ENCODE measurements at places on chromosomes 1 and 21. TPM values are rescaled to one million over a fixed set of nuclear protein-coding genes. Genes with fewer than 3 reads are reported as not detected.

Gene DHRS3
- total RNA-seq: 31.5 TPM

Gene SPRR4
- total RNA-seq: 17.7 TPM

Gene GBP6
- 0.39 TPM for total RNA-seq

Gene PRDM16
- 1.5 TPM for total RNA-seq

Gene EFNA3
- 10.9 TPM for total RNA-seq

Gene ANKRD35
- 12.9 TPM for total RNA-seq

Gene OR2L13
- total RNA-seq: not detected

Gene FLG2
- 139 TPM for total RNA-seq

Gene CFHR4
- not detected for total RNA-seq

Gene STRIP1
- total RNA-seq: 41.3 TPM

Gene MPL
- total RNA-seq: 0.10 TPM

Gene ADAM30
- total RNA-seq: not detected

Gene AKT3
- 26.7 TPM for total RNA-seq

DNA sequence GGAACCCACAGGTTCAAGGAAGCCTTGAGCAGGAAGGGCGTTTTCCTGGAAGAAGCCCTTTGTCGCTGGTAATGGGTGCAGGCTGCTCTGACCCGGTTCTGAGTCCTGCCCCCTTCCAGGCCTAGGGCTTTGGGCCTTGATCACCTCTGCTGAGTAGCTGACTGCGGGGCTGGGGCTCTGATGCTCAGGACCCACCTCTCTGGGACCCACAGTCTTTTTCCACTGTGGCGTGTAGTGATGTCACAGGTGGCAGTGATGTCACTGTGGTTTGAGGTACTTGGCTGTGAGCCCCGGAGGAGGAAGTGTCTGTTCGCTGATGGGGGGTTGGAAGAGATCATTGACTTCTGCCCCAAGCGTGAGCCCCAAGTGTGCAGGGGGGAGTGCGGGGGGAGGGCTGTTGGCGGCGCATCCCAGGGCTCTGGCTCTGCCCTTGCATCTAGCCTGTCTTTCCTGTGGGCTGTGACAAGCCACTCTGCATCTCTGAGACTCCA is 6.9 kb downstream of the TNFRSF1B start:
- DNase-seq: no peak

DNA sequence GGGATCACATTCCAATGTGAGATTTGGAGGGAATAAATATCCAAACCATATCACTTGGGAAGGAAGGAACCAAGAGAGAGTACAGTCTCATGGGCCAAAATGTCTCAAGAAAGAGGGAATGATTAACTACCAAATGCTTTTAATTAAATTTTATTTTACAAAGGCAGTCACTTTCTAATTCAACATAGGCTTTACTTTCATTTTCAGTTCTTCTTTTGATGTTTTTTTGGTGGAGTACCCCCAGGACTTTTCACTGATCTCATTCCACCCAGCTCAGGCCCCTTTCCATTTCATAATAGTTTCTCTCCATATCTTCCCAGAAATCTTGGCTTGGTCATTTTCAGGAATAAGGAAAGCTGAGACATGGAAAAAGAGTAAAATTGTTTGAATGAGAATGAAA is 5.1 kb upstream of the SLAMF7 start:
- DNase-seq: no peak

DNA sequence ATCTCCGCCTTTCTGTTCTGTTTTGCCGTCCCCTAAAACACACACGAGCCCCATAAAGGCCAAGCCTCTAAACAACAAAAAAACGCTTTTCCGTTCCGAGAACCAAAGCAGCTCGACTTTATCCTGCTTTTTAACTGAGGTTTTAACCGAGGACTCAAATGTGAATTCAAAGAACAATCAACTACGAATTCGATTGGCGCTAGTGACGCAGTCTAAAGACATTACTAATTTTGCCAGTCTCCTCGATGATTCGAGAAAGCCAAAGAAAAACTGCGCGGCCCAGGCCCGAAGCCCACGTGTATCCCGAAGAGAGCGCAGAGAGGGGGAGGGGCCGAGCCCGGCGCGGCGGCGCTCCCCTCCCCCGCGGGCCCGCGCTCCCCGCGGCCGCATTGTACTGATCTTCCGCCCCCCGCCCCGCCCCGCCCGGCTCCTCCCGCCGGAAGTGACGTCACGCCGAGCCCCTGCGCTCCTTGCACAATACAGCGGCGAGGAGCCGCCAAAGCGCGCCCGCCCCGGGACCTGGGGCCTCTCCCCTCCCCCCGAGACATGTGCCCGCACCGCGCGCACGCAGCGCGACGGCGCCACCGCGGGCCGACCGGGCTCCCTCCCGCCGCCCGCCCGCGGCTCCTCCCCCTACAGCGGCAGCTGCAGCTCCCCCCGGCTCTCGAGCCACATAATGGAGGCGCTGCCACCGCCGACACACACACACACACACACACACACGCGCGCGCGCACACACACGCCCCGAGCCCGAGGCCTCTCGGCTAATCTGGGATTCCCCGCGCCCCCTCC is 1.4 kb downstream of the HNRNPU start:
- peak; percentile 93 for DNase-seq

GRCh38 chr1:37403166-37403565 is 71.2 kb upstream of the ZC3H12A start:
- DNase-seq: no peak

DNA sequence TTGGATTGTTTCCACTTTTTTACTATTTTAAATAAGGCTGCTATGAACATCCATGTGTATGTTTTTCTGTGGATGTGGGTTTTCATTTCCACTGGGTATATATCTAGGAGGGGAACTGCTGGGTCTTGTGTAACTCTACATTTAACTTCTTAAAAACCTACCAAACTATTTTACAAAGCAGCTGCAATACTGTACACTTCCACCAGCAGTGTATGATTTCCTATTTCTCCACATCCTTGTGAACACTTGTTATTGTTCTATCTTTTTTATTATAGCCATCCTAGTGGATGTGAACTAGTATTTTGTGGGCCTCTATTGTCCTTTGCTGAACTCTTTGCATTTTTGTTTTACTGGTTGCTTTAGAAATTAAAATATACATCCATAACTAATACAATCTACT is 33.4 kb downstream of the DIPK1A start:
- DNase-seq: no peak

DNA sequence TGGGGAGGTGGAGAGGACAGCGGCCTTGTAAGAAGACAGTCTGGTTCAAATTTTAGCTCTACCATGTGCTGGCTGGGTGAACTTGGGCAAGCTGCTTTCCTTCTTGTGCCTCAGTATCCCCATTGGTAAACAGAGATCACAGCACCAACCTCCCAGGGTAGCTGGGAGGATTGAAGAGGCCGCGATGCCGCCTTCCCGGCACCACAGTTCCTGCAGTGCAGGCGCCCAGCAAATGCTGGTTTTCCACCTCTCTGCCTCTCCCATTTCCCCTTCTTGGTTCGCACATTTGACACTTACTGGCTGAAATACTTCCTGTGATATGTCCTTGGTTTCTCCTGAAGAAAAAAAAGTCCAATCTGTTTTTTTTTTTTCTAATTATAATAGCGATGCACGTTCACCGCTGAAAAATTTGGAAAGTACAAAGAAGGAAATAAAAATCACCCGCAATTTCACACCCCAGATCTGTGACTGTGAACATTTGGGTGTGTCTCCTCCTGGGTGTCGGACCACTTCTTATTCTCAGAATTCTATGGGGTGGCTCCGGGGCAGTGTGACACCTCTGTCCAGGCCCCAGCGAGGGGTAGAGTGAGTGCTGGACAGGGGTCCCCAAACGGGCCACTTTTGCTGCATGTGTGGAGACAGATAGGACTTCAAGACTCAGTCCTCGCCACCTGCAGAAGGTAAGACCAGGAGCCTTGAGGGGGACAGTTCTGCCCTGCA is 73.1 kb downstream of the RUNX3 start:
- no peak for DNase-seq

- DNase-seq: no peak
Observed at GRCh38 chr1:172471666-172472065, 27.8 kb upstream of the PIGC start.

GRCh38 chr21:33265664-33266049 is 510 bp upstream of the IL10RB start:
- no peak for DNase-seq

DNA sequence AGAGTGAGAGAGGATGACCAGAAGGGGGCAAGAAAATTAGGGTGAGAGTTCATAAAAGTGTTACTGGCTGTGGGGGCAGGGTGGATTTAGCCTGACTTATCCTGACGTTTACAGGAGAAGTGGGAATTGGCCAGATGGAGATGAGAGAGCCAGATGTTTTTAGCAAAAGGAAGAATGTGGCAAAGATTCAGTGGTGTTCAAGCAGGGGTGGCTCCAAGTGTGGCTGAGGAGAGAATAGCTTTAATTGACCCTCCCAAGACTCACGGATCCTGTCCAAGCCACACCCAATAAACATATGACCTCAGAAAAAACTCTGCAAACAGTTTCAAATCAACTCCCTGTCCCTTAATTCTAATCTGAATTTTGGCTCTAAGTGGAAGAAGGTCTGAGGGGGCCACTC is 35.2 kb upstream of the EDEM3 start:
- no peak for DNase-seq

- no peak for DNase-seq
Observed at GRCh38 chr1:65393347-65393746, 27.1 kb upstream of the LEPR start.

DNA sequence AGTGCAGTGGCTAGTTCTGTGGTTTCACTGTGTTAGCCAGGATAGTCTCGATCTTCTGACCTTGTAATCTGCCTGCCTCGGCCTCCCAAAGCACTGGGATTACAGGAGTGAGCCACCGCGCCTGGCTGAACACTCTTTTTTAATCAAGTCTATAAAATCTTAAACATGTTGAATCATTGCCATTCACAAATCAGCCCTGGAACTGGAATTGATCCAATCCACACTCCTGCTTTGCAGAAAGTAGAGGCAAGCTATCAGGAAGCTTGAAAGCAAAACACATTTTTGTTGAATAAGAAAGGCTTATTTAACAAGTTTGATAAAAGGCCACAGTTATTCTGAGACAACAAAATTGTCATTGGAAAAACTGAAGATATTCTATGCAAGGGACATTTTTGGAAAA is 18.3 kb upstream of the EFHD2 start:
- DNase-seq: no peak

GRCh38 chr1:156414461-156415064 is 45.6 kb downstream of the RHBG start:
- no peak for DNase-seq

- DNase-seq: peak; percentile 71
Observed at GRCh38 chr1:202349206-202349928, 868 bp downstream of the PPP1R12B start.

GRCh38 chr21:30209601-30210000 is 6.3 kb downstream of the CLDN8 start:
- DNase-seq: no peak

DNA sequence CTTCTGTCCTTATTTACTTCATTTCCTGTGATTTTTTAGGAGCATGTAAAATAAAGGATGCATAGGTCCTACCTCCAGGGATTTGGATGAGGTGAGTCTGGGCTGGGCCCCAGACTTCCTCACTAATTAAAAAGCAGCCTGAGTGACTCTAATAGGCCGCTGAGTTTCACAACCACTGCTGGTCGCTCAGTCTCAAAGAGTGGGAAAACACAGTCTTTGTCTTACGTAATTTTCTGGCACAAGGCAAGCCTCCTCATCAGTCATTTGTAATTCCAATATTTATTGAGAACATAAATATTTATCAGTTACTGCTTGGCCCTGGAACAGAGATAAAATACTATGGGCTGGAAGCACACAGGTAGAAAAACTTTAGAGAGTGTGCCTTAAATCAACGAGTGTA is 195.4 kb upstream of the RUNX1 start:
- no peak for DNase-seq

DNA sequence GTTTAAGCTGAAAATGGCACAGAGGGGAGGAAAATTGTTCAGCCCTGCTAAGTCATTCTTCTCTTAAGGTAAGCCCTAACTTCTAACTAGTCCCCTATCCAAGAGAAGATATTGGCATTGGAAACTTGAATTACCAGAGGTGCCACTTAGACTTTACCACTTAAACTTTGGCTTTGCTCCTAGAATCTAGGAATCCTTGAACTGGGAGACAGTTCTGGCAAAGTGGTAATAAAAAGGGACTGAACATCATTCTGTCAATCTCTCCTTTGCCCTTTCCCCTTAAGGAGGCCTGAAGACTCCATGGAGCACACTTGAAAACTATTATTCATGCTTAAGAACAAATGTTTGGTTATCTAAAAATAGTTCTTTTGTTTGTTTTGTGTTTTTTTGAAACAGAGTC is 8.4 kb downstream of the ATP1A4 start:
- DNase-seq: no peak

DNA sequence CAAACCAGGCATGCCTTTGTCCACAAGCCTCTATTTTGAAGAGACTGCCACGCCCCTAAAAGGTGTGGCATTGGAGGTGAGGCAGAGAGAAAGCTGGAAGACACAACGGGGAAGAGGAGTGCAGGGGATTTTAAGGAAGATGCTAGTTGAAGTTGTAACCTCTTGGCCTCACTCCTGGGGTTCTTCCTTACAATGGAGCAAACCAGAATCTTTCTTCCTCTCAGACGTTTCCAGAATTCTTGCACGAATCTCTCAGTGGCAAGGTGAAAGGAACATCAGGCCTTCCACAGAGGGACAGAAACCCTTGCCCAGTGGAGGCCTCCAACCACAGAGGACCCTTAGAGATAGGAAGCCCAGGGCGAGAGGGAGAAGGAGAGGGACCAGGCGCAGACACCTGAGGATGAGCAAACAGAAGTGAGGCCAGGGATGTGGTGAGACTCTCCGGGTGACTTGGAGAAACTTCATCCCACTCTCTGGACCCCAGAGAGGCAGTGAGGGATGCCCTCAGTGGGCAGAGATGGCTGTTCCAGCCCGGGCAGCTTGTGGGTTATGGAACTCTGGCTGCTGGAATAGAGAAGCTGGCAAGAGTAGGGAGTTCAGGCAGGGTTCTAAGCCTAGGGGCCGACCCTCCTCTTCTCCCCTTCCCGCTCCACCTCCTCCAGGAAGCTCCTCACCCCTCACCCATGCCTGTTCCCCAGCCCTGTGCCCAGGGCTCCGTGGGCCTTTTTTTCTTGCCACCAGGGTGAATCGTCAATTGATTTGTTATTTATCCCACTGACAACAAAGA is 136.8 kb upstream of the RUNX3 start:
- no peak for DNase-seq
